Brain (organoid and tissue), 16 donors: ENCODE measurements at places on chromosomes 2 and 18. TPM values are rescaled to one million over a fixed set of nuclear protein-coding genes. Genes with fewer than 3 reads are reported as not detected.

Gene HOXD13
- 9.8 TPM for polyA plus RNA-seq

GRCh38 chr2:240905176-240905781 lies 857 bp upstream of the CROCC2 start:
- DNase-seq, result peak; percentile 15

DNA sequence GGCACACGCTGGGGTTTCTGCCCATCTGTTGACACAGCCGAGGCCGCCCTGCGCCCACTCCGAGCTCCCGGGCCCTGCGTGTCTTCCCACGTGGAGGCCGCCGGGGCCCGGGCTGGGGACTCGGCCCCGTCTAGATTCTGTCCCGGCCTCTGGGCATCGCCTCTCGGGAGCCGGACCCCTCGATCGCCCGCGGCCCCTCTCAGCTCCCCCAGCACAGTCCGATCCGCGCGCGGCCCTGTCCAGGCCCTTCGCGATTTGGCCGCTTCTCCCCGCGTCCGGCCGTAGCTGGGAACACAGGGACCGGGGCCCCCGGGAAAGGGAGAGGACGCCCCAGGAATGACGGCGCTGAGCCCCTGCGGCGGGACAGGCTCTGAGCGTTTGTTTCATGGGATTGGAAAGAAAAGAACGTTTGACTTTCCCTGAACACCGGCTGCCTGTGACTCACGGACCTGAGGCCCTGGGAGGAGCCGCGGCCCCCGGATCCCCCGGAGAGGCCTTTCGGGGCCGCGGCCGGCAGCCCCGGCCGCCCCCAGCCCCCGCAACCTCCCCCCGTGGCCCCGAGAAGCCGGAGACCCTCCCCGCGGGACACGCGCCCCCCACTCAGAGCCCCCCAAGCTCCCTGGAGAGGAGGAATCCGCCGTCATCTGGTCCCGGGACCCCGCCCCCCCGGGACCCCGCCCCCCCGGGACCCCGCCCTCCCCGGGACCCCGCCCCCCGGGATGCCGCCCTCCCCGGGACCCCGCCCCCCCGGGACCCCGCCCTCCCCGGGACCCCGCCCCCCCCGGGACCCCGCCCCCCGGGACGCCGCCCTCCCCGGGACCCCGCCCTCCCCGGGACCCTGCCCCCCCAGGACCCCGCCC lies 62.7 kb upstream of the CTDP1 start:
- no peak for DNase-seq

- DNase-seq, result no peak
These were observed 51.2 kb upstream of the TXNDC2 start for GRCh38 chr18:9834551-9834950.

DNA sequence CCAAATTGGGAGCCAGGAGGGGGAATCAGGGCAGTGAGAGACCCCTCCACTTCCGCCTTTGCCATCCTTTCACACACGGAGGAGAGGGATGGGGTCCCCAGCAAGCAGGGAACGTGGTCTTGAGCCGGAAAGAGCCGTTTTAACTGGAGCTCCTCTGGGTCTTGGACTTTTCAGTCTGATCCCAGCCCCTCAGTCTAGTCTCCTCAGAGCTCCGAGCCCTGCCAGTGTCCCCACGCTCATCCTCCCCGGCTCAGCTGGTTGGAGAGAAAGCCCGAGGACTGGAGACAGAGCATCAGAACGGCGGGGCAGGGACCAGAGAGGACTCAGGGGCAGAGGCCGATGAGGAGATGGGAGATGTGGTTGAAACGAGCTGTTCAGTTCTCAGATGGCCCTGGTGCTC lies 26.1 kb upstream of the OTOF start:
- DNase-seq, result no peak

Gene FEV
- polyA plus RNA-seq, result 5.9 TPM
